Epithelial cell of prostate (primary cell): ENCODE measurements at places on chromosomes 16 and 17.

- no peak for DNase-seq
Measured at GRCh38 chr17:74110467-74110866, 93.0 kb upstream of the RPL38 start.

GRCh38 chr16:20348365-20349185 lies 3.9 kb downstream of the UMOD start:
- DNase-seq = no peak

- DNase-seq = no peak
Measured at GRCh38 chr16:27721531-27722181, 171.7 kb downstream of the KATNIP start.

- no peak for DNase-seq
Measured at GRCh38 chr17:77505181-77505639, 364.4 kb downstream of the SEC14L1 start.

- DNase-seq = no peak
Measured at GRCh38 chr17:3529817-3530741, 27.5 kb downstream of the TRPV3 start.

- DNase-seq = no peak
Measured at GRCh38 chr16:17265154-17265553, 205.6 kb downstream of the XYLT1 start.

DNA sequence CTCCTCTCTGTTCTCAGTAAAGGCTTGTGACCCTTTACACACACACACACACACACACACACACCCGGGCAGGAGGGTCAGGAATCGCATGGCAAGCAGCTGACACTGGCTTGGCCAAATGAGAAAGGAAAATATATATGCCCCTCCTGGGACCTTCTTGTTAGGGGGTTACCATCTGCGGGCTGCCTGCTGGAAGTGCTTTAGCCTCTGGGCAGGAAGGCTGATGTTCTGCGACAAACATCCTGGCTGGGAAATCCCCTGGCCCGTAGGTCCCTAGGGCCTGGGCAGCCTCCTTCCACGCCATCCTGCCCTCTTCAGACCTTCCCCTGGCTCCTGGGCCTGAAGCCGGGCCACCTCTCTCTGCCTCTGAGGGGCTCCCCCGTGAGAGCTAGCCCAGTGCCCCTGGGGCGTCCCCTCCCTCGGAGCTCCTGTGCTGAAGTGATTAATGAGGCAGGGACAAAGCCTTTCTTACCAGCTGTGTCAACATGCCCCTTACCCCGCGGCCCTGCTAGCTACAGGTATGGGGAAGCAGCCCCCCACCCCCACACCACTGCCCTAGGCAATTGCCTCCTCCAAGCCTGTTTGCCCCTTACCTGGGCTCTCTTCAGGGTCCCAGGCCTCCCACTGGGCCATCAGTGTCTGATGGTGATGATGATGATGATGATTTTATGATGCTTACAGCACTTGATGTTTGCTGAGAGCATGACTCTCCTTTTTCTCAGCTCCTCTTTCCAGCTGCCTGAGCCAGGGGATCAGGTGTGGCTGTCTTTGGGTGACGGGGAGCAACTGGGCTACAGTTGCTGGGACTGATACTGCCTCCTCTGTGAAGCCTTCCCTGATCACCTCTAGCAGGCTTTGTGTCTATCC lies 32.8 kb upstream of the ETV4 start:
- no peak for DNase-seq

DNA sequence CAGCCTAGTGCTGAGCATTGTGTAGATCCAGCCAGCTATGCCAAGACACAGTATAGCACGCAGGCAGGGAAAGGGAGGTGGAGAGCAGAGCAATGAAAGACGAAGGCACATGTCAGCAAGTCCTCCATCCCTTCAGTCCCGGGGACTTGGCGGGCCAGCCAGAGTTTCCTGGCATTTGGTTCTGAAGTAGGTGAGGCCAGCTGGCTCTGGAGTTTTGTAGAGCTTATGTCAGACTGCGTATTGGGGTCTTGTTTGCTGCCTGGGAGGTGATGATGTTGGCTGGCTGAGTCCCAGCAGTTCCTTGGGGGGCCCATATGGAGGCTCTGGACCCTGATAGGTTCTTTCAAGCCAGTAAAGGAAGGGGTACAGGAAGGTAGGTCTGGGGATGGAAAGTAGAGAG lies 55.7 kb upstream of the AKTIP start:
- DNase-seq = no peak

DNA sequence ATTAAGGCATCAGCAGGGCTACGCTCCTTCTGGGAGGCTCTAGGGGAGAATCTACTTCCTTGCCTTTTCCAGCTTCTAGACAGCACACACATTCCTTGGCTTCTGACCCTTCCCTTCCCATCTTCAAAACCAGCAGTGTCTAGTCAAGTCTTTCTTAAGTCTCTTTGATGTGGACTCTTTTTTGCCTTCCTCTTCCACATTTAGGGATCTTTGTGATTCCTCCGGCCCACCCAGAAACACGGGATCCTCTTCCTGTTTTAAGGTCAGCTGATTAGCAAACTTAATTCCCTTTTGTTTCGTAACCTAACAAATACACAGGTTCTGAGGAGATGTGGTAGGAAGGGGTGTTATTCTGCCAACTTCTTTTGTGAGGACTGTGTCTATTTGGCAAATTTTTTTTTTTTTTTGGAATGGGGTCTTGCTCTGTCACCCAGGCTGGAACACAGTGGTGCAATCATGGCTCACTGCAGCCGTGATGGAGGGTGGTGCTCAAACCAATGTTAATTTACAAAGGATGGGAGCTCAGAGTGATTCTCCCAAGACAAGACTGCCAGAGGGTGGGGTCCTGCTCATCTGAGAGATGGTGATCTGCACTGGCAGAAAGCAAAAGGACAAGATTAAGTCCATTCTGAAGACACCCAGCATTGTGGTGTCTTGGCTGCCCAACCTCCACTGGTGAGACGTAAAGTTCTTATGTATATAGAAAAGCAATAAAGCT lies 14.7 kb downstream of the KNOP1 start:
- DNase-seq = no peak

- DNase-seq = no peak
Measured at GRCh38 chr16:25066426-25066746, 45.2 kb upstream of the LCMT1 start.

GRCh38 chr17:76371656-76372628 lies 12.5 kb upstream of the SPHK1 start:
- peak; percentile 92 for DNase-seq

DNA sequence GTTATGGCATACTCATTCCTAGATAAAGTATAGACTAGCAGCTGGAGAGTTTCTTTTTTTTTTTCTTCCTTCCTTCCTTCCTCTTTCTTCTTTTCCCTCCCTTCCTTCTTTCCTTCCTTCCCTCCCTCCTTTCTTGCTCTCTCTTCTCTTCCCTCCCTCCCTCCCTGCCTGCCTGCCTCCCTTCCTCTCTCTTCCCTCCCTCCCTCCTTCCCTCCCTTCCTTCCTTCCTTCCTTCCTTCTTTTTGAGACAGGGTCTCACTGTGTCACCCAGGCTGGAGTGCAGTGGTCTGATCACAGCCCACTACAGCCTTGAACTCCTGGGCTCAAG lies 7.0 kb upstream of the SNTB2 start:
- DNase-seq = no peak

GRCh38 chr17:60158751-60159478 lies 9.1 kb downstream of the CA4 start:
- DNase-seq = no peak

DNA sequence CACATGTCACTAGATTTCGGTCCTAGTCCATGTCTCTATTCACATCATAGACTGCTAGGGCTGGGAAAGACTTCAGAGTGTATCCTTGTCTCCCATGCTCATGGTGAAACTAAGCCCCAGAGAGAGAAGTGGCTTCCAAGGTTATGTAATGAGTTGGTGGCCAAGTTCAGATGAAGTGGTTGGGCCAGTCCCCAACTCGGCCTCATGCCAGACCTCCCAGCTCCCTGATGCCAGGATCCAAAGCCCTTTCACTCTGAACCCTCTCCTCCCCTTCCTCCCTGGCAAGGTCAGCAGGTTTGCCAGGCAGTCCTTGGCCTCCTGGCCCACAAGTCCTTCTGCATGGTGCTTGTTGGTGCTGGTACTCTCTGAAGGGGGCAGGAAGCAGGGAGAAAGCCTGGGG lies 189.7 kb downstream of the AXIN2 start:
- DNase-seq = no peak

GRCh38 chr17:77471984-77472461 lies 331.3 kb downstream of the SEC14L1 start:
- DNase-seq = no peak
